PC-3 (cell line): ENCODE measurements at places on chromosomes 5 and 9.
A peak's percentile ranks its signal among the peaks of the same experiment; 100 is the strongest.

- no peak for DNase-seq
These were observed 103.1 kb upstream of the CLINT1 start for GRCh38 chr5:157961896-157962590.

- no peak for DNase-seq
These were observed 910 bp upstream of the GARNL3 start for GRCh38 chr9:127263664-127264063.

DNA sequence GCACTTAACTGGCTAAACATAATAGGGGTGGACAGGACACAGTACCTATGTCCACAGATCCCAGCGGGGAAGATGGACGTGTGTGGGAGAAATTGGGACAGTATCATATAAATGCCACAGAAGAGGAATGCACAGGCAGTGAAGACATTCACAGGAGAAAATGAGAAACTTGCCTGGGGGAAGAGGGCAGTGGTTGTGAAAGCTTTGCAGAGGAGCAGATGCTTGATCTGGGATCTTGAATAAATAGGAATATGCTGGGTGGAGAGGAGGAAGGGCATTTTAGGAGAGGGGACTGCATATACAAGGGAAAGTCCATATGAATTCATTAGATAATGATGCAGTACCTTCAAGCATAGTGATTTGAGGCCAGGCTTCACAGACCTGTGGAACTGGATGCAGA is 13.6 kb downstream of the TMEM268 start:
- no peak for DNase-seq

GRCh38 chr9:128689820-128690683 is 1.0 kb downstream of the SET start:
- no peak for DNase-seq

DNA sequence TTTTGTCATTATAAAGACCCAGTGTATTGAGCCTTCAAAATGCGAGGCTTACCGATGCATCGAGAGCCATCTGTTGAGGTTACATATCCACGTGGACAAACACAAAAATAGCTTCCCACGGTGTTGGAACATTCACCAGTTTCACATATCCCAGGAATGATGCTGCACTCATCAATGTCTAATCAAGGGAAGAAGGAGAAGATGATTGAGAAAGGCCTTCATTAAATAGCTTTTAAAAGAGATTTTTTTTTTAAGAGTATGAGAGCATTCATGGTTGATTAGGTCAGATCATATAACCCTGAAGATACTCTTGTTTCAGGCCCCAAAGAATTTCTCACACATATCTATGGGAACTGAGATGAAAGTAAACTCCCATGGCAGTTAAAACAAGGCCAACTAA is 129.4 kb downstream of the FBN2 start:
- DNase-seq, result no peak

DNA sequence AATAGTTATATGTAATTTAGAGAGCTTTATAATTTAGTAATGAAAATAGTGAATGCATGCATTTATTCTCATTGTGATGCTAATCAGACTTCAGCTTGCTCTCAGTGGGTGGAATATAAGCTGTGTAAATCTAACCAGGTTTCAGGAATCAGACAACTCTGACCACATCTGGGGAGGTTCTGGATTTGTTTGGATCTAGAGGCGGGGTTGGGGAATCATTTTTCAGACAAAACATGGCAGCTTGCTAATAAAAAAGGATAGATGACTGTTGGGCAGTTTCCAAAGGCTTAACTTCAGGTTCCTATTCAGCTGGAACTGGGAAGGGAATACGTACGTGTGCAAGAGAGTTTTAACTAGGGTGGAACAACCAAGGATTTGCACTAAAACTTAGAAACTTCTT is 43.2 kb upstream of the MAMDC2 start:
- DNase-seq, result no peak

DNA sequence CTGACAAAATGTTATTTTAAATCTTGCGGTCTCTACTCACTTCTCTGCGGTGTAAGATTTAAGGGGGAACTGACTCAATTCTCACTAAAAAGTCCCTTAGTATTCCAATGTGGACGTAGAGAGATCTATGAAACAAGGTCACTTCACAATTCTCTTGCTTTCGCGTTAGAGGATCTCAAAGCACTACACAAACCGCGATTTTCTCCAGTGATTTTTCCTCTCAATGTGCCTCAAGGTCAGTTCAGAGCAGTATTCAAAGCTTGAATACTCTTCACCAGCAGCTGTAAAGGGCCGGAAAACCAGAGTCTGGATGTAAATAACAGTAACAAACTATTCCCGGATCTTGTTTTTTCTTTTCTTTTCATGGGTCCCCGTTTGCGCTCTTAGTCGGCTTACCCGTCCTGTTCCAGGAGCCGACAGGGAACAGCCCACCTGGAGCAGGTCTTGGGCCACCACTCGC is 128.2 kb downstream of the TMEM161B start:
- DNase-seq, result no peak

- no peak for DNase-seq
These were observed 40.2 kb upstream of the TYRP1 start for GRCh38 chr9:12652973-12653372.

DNA sequence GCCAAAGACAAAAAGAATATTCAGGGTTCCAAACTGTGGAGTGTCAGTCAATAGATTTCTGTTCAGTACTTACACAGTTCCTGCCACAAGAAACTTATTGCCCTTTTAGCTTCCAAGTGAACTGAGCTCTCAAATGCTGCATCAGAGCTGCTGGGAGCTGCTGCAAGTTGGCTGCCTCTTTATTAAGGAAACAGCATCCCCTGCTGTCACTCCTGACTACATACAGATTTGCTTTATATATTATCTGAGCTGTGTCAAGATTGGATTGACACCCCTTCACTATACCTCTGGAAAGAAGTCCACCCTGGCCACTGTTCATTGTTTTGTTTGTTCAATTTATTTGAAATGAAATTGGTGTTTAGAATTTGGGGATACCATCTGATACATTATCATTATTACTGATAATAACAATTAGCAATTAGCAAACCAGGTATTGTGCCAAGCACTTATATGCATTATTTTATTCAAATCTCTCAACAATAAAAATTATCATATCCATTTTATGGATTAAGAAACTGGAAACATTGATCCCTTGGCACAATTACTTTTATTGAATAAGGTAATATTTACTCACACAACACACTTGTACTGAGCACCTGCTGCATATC is 16.4 kb upstream of the C5orf58 start:
- DNase-seq, result peak; percentile 70

- no peak for DNase-seq
These were observed 282.6 kb downstream of the BRINP1 start for GRCh38 chr9:119086590-119086989.

GRCh38 chr9:124388275-124389048 is 26.8 kb downstream of the PSMB7 start:
- DNase-seq, result no peak

GRCh38 chr5:3217771-3218495 is 377.7 kb upstream of the IRX1 start:
- no peak for DNase-seq

GRCh38 chr9:14343261-14344031 is 29.5 kb upstream of the NFIB start:
- no peak for DNase-seq

DNA sequence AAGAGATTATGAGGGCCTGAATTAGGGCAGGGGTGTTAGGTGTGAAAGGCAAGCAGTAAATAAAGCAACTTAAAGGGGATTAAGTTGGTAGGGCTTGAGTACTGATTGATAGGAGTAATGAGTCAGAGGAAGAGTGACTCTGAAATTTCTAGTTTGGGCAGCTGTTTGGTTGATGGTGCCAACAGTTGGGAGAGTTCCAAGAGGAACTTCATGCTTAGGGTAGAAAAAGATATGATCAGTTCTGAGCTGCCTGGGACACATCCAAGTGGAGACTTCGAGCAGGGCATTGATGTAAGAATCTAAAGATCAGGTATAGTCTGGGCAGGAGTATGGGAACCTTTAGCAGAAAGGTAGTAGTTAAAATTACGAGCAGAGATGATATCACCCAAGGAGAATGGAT is 10.2 kb downstream of the MAMDC2 start:
- DNase-seq, result peak; percentile 86

DNA sequence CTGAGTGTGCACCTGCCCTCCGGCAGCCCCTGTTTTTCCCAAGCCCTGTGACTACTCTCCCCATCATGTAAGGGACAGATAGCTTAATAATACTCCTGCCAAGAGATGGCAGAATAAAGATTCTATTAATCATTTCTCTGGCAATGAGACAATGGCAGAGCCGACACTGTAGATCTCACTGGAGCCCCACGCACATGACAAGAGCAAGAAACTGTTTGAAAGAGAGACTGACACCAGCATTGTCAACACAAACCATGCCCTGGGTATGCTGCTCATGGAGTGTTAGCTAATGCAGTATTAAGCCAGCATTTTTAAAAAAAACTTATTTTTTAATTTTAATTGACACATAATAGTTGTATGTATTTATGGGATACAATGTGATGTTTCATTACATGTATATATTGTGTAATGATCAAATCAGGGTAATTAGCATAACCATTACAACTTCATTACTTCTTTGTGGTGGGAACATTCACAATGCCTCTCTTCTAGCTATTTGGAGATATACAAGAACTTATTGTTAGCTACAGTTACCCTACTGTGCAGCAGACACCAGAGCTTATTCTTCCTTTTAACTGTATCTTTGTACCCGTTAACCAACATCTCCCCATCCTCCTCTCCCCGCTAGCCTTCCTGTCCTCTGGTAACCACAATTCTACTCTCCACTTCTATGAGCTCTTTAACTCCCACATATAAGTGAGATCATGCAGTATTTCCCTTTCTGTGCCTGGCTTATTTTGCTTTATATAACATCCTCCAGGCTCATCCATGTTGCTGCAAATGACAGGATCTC is 31.5 kb upstream of the SEMA4D start:
- DNase-seq, result no peak

GRCh38 chr5:172140120-172140519 is 47.9 kb downstream of the STK10 start:
- no peak for DNase-seq

DNA sequence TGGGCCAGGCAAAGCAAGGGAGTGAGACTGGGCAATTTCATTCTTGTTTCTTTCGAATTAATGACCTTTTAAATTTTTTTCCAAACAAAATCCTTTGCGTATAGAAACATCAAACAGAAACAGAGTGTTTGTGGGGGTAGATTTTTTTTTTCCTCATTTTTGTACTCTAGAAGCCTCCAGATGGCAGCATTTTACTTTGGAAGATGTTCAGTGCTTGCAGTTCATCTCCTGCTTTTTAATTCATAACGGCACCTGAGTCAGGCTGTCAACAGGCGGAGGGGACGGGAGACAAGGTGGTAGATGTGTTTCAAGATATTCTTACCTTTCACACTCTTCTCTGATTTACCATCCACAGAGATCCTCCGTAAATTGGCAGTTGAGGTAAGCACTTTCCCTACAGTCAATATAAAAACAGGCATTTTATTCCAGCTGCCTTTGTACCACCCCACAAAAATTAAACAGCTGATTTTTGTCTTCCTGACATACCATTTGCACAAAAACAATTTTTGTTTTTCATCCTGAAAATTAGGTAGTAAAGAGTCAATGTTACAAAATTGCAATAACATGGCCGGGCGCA is 99.5 kb upstream of the FBXL17 start:
- DNase-seq, result peak; percentile 82

DNA sequence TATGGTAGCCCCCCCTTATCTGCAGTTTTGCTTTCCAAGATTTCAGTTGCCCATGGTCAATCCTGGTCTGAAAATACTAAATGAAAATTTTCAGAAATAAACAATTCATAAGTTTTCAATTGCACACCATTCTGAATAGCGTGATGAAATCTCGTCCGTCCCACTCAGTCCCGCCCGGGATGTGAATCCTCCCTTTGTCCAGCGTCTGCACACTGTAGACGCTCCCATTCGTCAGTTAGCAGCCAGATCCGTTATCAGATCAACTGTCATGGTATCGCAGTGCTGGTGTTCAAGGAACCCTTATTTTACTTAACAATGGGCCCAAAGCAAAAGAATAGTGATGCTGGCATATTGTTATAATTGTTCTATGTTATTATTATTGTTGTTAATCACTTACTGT is 98.6 kb downstream of the TMEM215 start:
- DNase-seq, result no peak

DNA sequence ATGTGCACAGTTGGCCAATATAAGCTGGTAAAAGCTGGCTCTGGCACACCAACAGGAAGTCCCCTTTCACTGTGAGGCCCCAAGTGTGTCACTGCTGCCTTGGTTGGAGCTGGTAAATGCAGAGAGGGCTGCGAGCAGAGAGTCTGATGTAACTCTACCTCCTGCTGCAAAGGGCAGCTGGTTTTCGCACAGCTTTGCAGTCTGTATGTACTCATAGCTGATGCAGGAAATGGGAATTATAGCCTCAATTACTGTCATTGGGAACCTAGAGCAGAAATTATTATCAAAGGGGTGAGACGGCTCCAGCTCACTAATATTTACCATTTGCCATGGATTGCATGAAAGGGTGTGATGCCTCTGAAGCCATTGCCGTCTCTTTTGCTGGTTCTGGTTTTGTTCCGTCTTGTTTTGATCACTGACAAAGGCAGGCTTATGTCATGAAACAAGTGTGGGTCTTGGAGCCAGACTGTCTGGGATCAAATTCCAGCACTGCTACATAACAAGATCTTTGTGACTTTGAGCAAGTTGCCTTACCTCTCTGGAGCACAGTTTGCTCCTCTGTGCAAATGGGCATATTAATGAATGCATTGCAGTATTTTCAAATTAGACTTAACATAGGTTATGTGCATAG is 124.3 kb upstream of the SLC25A48 start:
- DNase-seq, result no peak

GRCh38 chr9:3858961-3859360 is 333.2 kb upstream of the RFX3 start:
- peak; percentile 70 for DNase-seq

DNA sequence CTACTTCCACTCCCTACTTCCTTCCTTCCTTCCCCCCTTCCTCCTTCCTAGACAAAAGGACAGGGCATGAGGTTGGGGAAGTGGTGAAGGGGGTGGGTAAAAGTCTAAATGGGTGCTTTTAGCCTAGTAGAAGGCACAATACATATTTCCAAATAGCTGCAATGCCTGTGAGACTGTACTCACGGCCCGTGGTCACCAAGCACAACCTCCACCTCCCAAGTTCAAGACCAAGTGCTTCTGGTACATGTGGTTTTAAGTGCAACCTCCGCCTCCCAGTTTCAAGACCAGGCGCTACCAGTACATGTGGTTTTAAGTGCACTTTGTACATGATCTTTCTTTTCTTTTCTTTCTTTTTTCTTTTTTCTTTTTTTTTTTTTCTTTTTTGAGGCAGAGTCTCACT is 14.5 kb upstream of the NTNG2 start:
- no peak for DNase-seq

DNA sequence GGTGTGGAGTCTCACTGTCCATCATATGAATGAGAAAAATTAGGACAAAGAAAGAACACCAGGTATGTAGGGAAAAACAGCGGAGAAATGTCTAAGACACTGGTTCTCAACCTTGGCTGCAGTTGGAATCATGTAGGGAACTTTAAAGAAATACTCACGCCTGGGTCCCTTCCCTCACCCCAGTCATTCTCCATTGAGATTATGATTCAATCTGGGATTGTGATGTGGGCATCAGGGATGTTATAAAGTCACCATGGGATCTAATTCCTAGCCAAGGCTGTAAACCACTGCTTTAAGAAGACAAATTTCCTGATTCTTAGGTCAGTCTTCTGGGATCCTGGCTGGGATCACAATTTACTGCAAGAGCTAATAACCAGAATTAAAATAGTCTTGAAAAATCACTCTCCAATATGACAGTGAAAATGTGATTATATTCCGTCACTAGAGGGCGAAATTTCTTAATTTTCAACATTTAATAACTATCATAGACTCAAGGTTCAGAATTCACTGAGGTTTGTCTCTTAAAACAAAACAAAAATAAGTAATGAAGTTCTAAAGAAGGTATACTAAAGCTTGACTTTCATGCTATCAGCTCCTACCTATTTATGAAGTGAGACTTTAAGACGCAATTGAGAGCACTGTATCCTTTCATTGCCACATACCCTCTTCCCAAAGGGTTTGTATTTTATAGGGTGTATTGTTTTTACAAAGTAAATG is 60.5 kb downstream of the GLDC start:
- DNase-seq, result peak; percentile 63
